Activated CD8-positive, alpha-beta T cell treated with anti-CD3 and anti-CD28 coated beads for 36 hours (primary cell): ENCODE measurements at places on chromosomes 3 and 15. TPM values are rescaled to one million over a fixed set of nuclear protein-coding genes. Genes with fewer than 3 reads are reported as not detected.

PPM1L gene
- total RNA-seq, result 2.7 TPM

CA12 gene
- total RNA-seq, result 0.58 TPM

ERICH6 gene
- total RNA-seq, result not detected

MESP2 gene
- total RNA-seq, result not detected

TGM5 gene
- total RNA-seq, result 0.22 TPM

AADACL2 gene
- total RNA-seq, result not detected

LIPH gene
- total RNA-seq, result not detected

DZIP3 gene
- total RNA-seq, result 18.5 TPM

SH2D7 gene
- not detected for total RNA-seq

LSAMP gene
- not detected for total RNA-seq

CIB2 gene
- 1.6 TPM for total RNA-seq
